NCI-H2029 treated with DMSO at 0.1 percent for 48 hours (cell line): ENCODE measurements at places on chromosomes 3 and 15.
A peak's percentile ranks its signal among the peaks of the same experiment; 100 is the strongest.

DNA sequence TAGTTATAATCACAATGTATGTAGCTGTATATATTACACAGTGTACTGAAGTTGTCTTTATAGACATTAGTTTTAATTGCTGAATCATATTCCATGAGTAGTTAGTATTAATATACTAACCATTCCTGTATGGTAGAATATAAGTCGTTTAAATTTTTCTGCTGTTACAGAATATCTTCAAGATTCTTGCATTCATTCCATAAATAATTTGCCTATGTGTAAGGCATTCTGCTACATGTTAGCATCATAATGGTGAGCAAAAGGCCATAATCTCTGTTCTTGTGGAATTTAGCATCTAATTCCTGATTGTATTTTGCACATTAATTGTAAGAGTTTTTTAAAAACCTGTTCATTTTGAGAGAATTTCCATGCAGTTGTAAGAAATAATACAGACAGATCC is 14.1 kb downstream of the GYG1 start:
- no peak for DNase-seq

DNA sequence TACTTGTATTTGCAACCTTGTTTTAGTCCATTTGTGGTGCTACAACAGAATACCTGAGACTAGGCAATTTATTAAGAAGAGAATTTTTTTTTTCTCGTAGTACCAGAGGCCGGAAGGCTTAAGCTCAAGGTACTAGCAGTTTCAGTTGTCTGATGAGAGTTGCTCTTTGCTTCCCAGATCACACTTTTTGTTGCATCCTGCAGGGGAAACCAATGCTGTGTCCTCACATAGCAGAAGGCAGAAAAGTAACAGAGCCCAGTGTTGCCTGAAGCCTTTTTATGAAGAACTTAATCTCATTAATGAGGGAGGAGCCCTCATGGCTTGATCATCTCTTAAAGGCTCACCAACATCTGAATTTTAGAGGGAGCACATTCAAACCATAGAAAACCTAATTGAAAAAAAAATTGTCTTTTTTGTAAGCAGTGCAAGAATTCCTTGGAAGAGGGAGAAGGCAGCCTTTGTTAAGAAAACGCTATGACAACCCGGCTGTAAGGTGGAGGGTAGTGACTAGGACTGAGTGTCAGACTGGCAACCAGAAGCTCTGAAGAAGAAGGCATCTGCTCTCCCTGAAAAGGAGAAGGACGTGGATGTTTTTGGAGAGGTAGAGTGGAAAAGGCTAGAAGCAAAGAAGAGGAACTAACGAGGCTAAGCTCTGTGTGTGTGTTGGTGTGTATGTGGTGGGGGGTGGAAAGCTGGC is 1245.3 kb downstream of the ROBO2 start:
- no peak for DNase-seq

DNA sequence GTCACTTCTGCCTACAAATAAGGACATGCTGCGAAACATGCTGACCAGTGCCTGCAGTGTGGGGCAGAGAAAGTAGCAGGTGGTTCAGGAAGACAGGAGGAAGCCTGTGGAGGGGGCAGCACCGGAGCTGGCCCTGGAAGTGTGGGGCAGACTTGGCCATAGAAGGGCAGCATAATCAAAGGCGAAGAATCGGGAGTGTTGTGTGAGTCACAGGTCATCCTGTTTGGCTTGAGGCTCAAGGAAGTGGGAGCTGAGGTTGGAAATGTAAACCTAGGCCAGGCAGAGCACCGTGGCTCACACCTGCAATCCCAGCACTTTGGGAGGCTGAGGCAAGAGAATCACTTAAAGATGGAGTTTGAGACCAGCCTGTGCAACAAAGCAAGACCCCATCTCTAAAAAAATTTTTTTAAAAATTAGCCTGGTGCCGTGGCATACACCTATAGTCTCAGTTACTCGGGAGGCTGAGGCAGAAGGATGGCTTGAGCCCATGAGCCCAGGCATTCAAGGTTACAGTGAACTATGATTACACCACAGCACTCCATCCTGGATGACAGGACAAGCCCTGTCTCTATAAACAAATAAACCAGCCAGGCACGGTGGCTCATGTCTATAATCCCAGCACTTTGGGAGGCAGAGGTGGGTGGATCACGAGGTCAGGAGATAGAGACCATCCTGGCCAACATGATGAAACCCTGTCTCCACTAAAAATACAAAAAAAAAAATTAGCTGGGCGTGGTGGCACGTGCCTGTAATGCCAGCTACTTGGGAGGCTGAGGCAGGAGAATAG is 54.0 kb downstream of the FAM43A start:
- no peak for DNase-seq

DNA sequence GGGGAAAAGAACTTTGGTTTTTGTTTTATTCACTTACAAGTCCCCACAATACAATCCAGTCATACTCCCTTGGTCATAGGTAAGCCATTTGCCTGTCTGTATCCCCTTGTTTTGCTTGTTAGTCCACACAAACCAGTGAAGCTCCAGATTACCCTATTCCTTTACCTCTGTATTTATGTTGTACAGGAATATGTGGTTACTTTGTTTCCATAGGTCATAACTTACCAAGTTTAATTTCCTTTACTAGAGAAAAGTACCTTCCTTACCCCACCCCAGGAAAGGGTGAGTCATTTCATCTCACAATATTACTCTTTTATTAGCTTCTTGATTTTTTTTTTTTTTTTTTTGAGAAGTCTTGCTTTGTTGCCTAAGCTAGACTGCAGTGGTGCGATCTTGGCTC is 113.4 kb upstream of the LRRFIP2 start:
- DNase-seq: no peak

DNA sequence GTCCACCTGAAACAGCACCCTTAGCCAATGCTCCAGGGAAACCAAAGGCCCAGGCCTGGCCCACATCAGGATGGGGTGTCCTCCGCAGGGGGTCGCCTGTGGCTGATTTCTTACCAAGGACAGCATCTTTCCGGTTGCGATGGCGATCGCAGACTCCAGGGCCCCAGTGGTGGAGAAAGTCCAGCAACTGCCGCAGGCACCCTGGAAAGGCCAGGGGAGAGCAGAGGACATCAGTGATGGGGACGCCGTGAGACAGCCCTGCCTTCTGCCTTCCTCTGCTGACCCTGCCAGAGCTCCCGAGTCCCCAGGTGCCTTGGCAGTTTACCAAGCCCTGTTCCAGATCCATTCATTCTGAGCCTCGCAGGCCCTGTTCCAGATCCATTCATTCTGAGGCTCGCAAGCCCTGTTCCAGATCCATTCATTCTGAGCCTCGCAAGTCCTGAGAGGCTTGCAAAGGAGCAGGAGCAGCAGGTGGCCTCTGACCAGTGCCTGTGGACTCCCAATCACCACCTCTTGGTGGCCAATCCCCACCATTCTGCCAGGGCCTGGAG is 12.5 kb downstream of the CTSH start:
- DNase-seq: no peak

DNA sequence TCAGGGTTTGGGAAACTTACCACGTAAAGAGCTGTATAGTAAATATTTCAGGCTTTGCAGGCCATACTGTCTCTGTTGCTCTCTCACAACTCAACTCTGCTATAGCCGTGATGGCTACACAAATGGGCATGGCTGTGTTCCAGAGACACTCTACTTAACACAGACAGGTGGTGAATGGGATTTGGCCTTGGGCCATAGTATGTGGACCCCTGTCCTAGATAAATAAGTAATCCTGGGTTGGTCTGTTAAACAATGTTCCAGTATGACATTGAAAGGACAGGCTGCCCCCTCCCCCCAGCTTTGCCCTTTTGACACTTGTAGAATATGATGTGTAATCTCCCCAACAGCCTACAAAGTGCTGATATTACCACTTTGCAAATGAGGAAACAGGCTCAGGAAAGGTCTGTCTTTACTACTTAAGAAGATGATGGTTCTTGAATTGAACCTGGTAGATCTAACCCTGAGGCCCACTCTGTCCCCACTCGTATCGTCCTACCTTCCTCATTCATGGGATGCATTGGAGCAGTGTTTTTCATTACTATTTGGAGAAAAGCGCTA is 38.4 kb downstream of the SLCO3A1 start:
- peak; percentile 37 for DNase-seq

GRCh38 chr15:57784081-57784511 is 77.6 kb downstream of the POLR2M start:
- DNase-seq: no peak

DNA sequence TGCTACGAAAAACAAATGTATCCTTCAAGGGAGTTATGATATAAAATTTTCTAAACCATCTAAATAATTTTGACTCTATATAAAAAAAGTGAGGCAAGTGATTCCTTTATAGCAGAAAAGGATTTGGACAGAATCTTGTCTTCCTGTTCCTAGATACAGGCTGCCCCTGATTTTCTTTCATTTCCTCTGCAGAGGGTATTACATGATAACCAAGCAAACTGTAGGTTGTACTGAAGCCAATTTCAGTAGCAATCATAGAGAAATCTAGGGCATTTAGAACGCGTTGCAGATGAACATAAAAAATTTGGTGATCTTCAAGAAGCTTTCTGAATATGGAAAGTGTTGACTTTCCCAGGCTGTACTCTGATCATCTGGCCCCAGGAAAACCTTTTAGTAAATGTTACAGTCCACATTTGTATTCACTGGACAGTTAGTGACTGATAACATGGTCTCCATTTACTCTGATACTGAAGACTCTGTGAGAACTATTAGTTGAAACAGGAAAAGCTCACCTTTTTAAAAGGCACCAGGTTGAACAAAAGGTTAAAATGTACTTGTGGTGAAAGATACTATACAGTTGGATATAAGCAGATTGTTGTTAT is 9.1 kb upstream of the UTS2B start:
- DNase-seq: no peak

- DNase-seq: no peak
Measured at GRCh38 chr15:58401276-58401675, 30.5 kb upstream of the LIPC start.

DNA sequence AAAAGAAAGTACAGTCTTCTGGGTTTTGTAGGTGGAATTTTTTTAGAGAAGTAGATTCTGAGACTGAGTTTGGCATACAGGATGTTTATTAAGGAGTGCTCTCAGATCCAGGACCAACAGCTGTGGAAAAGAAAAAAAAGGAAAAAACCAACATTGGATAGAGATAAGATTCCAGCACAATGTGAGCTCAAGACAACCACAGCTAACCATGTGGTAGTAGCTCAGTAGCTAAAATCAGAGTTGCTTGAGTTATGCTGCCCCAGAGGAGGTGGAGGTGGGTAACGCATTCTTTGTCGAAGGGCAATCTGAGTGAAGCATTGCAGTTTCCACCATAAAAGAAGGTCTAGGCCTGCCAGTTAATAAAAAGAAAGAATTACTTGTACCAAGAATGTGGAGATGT is 904.3 kb downstream of the NSUN3 start:
- no peak for DNase-seq

GRCh38 chr3:58824285-58824684 is 157.7 kb upstream of the FAM3D start:
- peak; percentile 35 for DNase-seq

GRCh38 chr15:60899322-60899966 is 329.7 kb downstream of the RORA start:
- no peak for DNase-seq

DNA sequence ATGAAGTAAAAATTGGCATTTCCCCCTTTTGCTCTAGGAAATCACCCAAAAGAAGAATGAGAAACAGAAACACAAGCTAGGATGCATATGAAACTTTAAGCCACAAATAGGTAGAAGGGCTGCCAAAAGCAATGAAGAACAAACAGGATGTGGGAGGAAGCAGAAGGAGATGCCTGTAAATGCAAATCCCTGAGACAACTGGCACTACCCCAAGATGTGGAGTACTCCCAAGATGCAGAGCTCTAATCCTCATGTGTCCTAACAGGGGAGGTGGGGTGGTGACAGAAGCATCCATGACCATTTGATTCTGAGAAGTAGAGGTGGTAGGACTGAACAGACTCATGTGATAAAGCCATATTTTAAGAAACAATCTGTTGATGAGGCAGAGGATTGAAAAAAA is 31.9 kb upstream of the ZNF280D start:
- DNase-seq: no peak

- no peak for DNase-seq
Measured at GRCh38 chr3:136464502-136464901, 214.4 kb downstream of the PCCB start.

DNA sequence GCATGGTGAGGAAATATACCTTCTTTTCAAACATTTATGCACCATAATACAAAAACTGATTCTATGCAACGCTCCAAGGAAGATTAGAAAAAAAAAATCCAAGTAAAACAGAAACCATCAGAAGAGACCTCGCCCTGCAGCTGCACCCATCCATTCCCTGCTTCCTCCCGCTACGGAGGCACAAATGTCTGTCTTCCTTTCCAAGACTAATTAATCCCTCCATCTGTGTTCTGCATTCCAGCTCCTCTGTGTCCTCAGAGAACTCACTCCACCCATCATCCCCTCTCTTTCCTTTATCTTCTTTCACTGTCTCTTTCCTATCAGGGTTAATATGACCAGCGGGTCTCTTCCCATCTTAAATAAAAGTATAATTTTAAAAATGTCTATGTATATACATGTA is 196.1 kb downstream of the ADAMTSL3 start:
- no peak for DNase-seq

- DNase-seq: no peak
Measured at GRCh38 chr15:41950127-41950483, 22.3 kb downstream of the EHD4 start.
